EL (cell line): ENCODE measurements at places on chromosomes 12 and 14.
A peak's percentile ranks its signal among the peaks of the same experiment; 100 is the strongest.

- no peak for DNase-seq
These were observed 23.8 kb upstream of the DHRS2 start for GRCh38 chr14:23612354-23612732.

- DNase-seq, result peak; percentile 26
These were observed 1.1 kb downstream of the NCAPD2 start for GRCh38 chr12:6494968-6495367.

DNA sequence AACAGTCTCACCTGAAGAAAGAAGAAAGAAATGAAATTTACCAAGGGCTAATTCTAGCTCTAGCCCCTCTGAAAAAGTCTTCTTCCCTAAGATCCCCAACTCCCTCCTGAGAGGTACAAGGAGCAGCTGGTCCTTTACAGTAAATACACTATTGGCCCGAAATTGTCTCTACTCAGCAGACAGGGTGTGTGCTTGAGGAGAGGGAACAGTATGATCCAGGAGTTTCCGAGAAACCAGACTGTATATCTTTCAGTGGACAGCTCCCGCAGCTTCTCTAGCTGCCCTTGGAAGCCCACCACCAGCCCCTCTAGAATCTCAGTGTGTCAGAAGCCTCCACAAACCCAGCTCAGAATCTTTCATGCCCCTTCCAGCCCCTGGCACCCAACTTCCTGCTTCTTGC, 8.1 kb downstream of the GPR84 start:
- no peak for DNase-seq

DNA sequence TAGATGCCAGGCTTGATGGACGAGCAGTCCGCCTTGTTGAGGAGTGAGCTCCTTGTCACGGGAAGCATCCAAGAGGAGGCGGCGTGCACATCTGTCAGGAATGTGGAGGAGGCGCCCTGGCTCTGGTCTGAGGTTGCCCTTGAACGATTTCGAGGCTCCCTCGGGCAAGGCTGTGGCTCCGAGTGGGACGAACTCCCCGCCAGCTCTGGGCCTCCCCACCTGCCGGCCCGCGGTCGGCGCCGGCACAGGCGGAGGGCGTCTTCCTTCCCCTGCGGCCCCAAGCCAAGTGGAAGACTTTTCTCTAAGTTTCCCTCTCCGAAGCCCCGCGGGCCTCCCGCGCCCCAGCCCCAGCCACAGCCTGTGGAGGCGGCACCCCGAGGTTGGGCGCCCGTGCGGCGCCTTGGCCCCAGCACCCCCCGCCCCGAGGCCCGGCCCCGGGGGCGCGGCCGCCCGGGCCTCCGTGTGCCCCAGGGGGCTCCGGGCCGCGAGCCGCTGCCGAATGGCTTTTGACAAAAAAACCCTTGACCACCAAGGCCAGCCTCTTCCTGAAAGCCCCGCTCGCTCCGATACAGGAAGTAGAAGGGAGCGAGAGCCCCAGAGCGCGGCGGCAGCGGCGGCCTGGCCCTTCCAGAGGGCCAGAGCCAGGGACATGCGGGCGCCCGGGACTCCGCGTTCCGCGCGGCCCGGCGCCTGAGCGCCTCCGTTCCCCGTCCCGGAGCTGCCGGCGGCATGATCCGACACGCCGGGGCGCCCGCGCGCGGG, at the start of gene RIN3:
TSS of gene RIN3 (plus strand) at position 578 of the 762 bp plus-strand sequence. CDS start at position 730, 152 bp downstream.
- peak; percentile 78 for DNase-seq

DNA sequence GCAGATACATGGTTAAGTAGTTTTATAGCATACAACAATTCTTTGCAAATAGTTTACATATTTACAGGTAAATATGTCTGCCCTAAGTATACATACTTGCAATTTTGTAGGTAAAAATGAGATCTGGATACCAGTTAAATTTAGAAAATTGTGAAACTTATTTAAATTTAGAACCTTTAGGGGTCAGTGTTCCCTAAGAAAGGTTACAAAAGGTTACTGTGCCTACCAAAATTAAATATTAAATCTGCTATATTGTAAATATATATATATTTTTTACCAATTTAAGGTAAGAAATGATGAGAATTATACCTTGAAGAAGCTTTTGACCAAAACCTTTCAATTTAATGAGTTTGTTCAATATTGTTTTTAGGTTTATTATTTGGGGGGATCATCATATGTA, 54.0 kb downstream of the MIPOL1 start:
- DNase-seq, result no peak

DNA sequence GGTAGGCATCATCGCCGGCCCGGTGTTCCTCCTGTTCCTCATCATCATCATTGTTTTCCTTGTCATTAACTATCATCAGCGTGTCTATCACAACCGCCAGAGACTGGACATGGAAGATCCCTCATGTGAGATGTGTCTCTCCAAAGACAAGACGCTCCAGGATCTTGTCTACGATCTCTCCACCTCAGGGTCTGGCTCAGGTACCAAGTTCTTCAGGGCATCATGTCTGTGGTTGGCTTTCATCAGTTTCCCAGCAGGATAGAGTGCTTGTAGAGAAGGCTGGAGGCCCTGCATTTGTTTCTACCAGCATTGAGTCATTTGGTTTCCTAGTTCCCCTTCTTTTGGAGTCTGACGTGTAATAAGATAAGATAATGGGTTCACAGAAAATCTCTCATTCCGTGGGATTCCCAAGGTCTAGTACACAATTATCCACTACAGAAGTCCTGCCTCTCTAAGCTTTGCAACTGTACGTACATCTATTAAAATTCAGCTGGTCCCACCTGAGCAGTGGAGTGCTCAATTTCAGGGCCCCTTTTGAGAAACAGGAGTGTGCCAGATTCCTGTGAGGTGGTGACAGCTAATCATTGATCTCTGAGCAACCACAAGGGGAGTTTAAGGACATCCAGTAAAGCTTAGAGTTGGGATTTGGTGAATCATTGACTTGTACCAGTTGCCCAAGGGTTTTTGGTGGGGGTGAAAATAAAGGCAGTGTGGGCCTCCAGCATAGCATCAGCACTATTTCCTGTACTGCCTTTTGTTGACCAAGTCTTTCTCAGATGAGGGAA, 25.1 kb downstream of the ACVR1B start:
- DNase-seq, result peak; percentile 79

DNA sequence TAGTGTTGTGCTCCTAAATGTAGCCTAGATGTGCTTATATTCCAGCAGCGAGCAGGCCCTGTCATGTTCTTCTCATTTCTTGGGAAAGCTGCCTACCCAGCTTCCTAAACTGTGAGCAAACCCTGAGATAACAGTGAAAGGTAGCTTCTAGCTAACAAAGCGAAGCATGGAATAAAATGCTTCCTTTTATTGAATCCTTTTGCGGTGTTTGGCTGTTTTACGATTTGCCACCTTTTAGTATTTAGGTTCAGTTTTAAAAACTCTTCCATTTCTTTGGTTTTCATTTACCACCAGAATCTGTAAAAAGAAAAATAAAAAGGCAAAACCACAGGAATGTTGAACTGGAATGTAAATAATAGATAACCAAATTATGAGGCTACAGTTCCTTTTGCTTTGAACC, 5.0 kb upstream of the PKP2 start:
- DNase-seq, result peak; percentile 28

DNA sequence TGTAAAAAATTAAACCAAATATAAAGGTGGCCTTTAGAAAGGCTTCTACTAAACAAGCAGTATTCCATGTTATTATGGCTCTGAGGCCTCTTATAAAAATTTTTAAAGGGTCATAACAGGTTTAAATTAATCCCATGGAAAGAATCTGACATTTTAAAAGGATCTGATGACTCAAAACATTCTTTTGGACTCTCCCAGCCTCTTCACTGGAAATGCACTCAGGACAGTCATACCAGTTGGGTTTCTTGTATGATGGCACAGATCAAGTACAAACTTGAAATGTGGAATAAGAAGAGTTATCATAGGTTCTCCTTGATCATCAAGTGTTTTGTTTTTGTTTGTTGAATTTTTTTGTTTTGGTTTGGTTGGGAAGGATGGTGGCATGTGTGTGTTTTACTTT, 50.8 kb downstream of the PPP2R5E start:
- peak; percentile 80 for DNase-seq

- no peak for DNase-seq
These were observed 121.5 kb upstream of the SFSWAP start for GRCh38 chr12:131589221-131589897.

GRCh38 chr12:75000120-75000519, 209.5 kb downstream of the KCNC2 start:
- DNase-seq, result no peak

DNA sequence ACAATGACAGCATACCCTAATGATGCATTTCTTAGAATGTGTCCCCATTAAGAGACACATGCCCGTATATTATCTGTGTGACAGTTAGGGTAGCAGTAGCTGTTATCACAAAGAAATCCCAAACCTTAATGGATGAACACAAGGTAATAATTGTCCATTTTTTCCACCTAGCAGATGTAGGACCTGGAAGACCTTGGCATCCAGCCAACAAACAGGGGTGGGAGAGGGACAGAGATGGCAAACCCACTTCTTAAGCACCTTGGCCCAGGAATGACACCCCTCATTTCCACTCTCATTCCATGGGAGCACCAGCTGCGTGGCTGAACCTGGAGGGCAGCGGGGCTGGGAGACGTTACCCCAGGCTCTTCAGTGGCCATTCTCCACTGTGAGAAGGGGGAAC, 679.0 kb downstream of the AACS start:
- DNase-seq, result no peak

DNA sequence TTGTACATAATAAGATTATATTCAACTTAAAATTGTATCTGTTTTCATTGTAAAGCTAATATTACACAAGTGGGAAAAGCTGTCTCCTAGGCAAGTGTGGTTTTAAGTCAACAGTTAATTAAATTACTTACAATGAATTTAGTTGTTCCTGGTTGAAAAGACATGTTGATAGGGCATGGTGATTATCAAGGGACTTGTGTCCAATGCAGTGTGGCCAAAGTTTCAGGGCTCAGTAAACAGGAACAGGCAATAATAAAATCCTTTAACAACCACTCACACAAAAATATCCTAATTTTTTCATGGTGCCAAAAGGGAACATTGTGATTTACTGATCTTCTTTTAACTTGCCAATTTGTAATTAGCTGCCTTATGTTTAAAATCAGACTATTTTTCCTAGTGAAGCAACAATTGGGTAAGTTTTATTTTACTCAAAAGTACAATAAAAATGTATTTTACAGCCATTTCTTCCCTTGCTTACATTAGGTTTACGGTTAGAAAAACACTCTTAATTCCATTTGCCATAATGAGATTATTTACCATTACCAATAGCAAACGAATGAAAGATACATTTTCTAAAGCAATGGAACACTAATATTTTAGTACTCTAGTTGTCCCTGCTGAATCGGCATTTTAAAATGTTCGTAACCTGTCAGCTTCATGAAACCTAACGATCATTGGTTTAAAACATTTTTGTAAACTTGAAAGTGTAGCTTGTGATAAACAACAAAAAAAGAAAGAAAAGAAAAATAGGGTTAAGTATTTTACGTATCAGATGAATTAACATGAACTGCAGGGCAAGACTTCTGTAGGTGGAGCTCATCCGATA, 1.8 kb upstream of the WNK1 start:
- DNase-seq, result no peak

- no peak for DNase-seq
These were observed 14.4 kb upstream of the ATF1 start for GRCh38 chr12:50749459-50749882.

DNA sequence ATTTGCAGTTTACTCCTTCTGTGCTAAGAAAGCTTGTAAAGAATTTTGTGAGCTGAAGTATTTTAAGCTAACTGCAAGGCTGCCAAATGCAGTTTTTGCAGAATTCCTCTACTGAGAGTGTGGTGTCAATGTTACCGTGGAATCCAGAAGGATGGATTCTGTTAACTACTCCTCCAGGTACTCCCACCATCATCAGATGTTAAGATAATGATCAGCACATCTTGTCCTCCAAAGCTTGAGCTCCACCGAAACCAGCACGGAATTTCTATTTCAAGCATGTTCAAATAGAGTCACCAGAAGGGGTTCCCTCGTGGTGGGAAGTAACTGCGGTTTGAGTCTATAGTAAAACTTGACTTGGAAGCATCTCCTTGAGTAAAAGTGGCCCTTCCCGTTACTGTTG, 64.3 kb upstream of the CDKN3 start:
- DNase-seq, result no peak

GRCh38 chr14:92462568-92462967, 51.0 kb upstream of the RIN3 start:
- DNase-seq, result no peak

GRCh38 chr12:78431931-78432330, 432.6 kb upstream of the SYT1 start:
- peak; percentile 39 for DNase-seq

DNA sequence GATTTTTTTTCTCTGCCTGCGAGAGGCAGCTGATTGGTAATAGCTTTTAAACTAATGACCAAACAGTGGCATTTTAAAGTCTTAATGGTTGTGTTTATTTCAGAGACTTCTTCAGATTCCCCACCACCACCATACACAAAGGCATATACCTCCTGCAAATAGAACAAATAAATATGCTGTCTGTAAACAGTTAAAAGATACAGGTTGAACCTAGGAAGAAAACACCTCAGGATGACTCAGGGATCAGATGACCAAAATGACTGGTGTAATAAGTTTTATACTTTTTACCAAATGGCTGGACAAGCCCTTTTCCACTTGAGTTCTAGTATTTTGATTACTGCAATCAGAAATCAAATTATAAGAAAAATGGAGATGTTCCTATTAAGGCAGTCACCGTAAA, 364.1 kb downstream of the PAWR start:
- DNase-seq, result no peak

DNA sequence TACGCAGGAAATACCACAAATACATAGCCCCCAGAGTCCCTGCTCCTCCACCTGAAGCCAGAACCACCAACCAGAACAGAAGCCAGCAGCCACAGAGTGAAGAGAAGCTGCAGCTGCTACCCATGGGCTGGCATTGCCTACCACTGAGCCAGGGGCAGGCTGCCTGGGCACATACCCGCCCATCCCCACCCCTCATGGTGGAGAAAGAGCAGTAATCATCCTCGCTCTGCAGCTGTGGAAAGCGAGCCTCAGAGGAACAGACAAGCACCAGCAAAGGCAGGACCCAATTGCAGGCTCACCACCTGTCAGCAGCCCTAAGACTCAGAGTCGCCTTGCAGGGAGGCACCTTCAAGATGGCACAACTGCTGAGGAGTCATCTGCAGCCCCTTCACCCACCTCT, 11.2 kb upstream of the CD9 start:
- no peak for DNase-seq

DNA sequence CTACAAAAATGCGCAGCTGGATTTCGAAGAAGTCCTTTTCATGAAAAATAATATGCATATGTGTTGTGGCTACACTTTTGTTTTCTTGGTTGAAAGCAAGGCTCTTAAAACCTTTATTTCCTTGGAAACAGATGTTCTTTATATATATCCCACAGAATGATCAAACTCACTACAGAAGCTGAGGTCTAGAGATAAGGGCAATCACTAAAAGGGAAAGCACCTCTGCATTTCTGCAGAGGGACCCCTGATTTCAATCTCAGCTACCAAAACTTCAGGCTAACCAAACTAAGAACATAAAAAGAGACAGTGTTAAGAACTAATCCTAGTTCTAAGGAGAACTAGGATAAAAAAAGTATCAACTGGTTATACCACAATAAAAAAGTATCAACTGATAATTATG, 65.4 kb upstream of the CDKL1 start:
- no peak for DNase-seq

DNA sequence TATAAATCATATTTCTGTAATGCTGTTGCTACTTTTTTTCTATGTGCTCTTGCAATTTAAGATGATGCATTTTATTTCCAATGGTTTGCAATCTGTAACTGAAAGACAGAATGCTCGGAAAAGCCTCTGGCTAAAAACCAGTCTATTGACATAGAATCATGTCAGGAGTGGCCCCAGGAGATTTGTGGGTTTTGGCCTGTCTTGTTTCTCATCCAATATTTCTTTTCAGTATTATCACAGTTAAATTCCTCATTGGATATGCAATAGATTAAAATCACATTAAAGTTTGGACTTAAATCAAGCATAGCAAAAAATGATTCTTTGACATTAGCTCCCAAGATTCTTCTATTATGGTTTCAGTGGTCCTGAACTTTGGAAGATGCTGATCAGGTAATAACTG, 19.1 kb upstream of the SLC38A2 start:
- no peak for DNase-seq
